H1 (cell line): ENCODE measurements at places on chromosomes 3 and 15.

DNA sequence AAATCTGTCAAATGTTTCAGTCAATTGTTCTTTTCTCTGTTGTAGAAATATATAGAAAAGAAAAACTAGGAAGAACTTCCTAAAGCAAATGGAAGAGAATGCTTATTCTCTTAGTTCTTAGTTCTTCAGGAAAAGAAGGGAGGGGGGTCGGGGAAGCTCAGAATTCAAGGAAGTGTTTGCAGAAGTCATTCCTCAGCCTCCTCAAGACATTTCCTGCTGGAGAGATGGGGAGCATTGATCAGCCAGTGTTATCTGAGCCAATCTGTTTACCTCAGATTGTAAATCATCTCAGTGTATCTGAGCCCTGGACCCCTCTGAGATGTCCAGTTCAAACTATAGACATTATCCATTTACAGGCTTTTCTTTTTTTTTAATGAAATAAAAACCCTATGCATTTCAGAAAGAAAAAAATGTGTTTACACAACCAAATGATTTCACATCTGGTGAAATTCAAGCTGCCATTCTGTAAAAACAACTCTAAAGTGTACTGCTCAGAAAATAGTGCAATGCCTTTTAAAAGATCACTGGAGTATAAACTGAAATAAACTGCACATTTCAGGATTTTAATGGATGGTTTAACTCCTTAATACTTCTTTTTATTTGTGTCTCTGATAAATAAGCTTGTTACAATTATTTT lies 460.7 kb downstream of the ROBO1 start:
- no peak overlapping the region for H3K27ac ChIP-seq
- no peaks in the 10 kb centered on the region for H3K4me1 ChIP-seq
- H3K27me3 ChIP-seq: no peaks in the 10 kb centered on the region
- no peak for DNase-seq
- H3K4me3 ChIP-seq: no peak overlapping the region
- H3K36me3 ChIP-seq: no peaks in the 10 kb centered on the region

- H3K4me3 ChIP-seq: no peak overlapping the region
- peaks cover 5% of the 10 kb centered on the region for H3K4me1 ChIP-seq
- H3K36me3 ChIP-seq: no peaks in the 10 kb centered on the region
- no peak overlapping the region for H3K27ac ChIP-seq
Observed at GRCh38 chr3:10510086-10510742, 4.8 kb upstream of the ATP2B2 start.

DNA sequence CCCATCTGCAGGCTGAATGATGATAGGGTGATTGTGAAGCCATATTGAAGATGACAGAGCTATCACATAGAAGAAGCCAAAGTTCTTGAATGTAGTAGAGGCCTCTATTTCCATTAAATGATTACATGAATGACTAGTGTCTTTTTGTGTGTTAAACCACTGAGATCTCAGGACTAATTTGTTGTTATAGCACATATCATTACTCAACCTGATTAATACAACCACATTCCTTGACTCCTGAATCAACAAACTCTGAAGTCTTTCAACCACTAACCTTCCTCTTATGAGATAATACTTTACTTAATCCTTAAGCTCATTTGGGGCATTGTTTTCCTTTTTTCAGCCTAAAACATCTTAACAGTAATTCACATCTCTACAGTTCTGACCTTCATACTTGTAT lies 564.5 kb upstream of the ADAMTS9 start:
- no peak overlapping the region for H3K27ac ChIP-seq
- no peaks in the 10 kb centered on the region for H3K27me3 ChIP-seq
- no peaks in the 10 kb centered on the region for H3K4me1 ChIP-seq
- no peak for DNase-seq
- H3K4me3 ChIP-seq: no peak overlapping the region

GRCh38 chr15:44298878-44299277 lies 10.4 kb downstream of the GOLM2 start:
- no peaks in the 10 kb centered on the region for H3K36me3 ChIP-seq
- peak; percentile 52 for DNase-seq
- no peaks in the 10 kb centered on the region for H3K27me3 ChIP-seq
- H3K4me1 ChIP-seq: peaks cover 4% of the 10 kb centered on the region; the same call in 1 of the 2 replicates
- H3K4me3 ChIP-seq: no peak overlapping the region

- peaks cover under 1% of the 10 kb centered on the region for H3K4me1 ChIP-seq
- no peak for DNase-seq
- H3K36me3 ChIP-seq: no peaks in the 10 kb centered on the region
- no peaks in the 10 kb centered on the region for H3K27me3 ChIP-seq
Observed at GRCh38 chr3:168267179-168267578, 171.5 kb upstream of the GOLIM4 start.

DNA sequence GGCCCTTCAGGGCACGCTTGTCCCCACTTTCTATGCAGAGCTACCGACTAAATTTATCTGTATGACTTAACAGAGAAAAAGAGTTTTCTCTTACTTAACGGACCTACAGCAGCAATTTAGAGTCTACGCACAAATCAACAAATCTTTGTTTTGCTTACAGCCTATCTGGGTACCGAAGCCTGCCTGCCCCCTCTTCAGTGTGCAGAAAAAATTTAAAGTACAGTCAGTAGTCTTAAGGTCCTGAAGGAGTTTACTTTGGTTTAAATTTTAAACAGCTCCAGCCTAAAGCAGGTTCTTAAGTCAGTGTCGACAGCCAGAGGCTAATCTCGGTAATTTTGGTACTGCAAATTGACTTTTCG lies 570 bp downstream of the SACM1L start:
- H3K27ac ChIP-seq: peak overlapping the region; percentile 81; the same call in 1 of the 2 replicates
- peak overlapping the region; percentile 75 for H3K4me3 ChIP-seq
- H3K27me3 ChIP-seq: no peaks in the 10 kb centered on the region
- H3K4me1 ChIP-seq: peaks cover 7% of the 10 kb centered on the region
